SIG-M5 (cell line): ENCODE measurements at places on chromosomes 3 and 15.

DNA sequence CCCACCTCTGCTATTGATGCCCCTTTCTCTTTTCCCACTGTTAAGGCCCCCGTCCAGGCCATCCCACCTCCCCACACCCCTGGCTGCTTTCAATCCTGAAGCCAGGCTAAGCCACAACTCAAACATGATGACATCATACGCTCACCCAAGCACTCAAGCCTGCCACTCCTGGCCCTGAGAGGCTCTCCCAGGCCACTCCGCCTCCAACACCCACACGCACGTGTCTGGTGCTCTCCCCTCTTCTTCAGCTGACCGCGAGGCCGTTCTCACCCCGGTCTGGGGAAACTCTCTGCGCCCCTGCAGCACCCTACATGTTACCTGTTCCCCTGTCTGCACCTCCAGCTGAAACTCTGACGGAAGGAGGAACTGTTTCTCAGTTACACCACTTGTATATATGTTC lies 6.2 kb downstream of the ZXDC start:
- no peak for DNase-seq

DNA sequence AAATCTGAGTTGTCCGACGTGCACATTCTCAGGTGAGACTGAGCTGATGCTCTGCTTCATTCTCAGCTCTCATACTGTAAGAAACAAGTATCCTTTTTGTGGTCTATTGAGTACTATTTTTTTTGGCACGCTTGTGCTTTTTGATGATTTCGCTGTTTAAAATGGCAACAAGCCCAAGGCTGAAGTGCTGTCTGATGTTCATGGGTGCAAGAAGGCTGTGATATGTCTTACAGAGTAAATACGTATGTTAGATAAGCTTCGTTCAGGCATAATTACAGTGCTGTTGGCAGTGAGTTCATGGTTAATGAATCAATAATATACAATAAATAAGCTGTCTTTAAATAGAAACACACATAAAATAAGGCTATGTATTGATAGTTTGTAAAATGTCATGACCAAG lies 27.2 kb downstream of the AQR start:
- no peak for DNase-seq

- no peak for DNase-seq
Observed at GRCh38 chr3:145776782-145777408, 384.1 kb downstream of the PLOD2 start.

GRCh38 chr15:80471881-80472280 lies 67.7 kb downstream of the ARNT2 start:
- no peak for DNase-seq

DNA sequence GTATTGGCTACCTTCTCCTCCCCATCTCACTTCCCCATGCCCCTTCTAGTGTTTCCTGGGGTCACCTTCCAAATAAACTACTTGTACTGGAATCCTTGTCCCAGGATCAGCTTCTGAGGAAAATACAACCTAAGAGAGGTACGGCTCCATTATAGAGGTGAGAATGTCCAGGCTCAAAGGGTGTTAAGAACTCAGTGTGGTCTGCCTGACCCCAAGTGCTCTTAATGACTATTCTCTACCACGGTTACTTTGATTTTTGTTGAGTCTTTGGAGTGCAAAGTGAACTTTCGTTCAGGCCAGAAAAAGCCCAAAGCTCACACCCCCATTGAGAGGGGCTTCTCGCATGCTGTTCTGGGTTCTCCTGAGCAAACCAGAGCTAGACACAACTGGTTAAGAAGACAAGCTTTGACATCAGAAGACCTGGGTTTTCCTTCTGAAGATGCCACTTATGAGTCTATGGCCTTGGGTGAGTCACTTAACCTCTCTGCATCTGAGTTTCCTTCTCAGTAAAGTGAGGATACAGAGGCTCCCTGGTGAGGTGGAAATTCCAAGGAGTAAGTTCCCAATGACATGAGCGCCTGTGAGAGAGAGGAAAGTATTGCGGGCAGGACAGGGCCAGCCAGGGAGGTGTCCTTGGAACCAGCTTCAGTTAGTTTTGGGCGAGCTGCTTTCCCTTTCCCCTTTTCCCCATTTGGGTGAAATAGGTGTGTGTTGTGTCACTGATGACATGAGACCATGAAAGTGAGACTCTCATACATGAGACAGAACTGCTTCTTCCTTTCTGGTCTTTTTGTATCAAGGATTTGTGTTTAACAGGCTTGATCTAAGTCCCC lies 475.0 kb upstream of the PROK2 start:
- DNase-seq = no peak

- no peak for DNase-seq
Observed at GRCh38 chr3:189636048-189636447, 4.9 kb downstream of the TP63 start.
